Left colon (tissue), 2 donors: ENCODE measurements at places on chromosomes 12 and 14. TPM values are rescaled to one million over a fixed set of nuclear protein-coding genes. Genes with fewer than 3 reads are reported as not detected.

The FSCB gene
- total RNA-seq: not detected

The ZFYVE21 gene
- total RNA-seq: 54.9 TPM

The ADCY4 gene
- 16.4 TPM for total RNA-seq

The ARHGAP5 gene
- total RNA-seq: 110 TPM

The CMA1 gene
- total RNA-seq: not detected

The HCAR2 gene
- total RNA-seq: 0.49 TPM

The EFCAB11 gene
- total RNA-seq: 5.8 TPM

The AACS gene
- 69.0 TPM for total RNA-seq

The TRAFD1 gene
- total RNA-seq: 25.3 TPM

The TCL1A gene
- total RNA-seq: 0.40 TPM

The FAM181A gene
- total RNA-seq: not detected

The CAPS2 gene
- 5.6 TPM for total RNA-seq

The LRP1 gene
- total RNA-seq: 119 TPM

The TAS2R10 gene
- total RNA-seq: not detected

The GPR65 gene
- 0.18 TPM for total RNA-seq

The C1QL4 gene
- not detected for total RNA-seq
